ENCODE measurements at places on chromosomes 2 and 18. TPM values are rescaled to one million over a fixed set of nuclear protein-coding genes. Genes with fewer than 3 reads are reported as not detected.

The DNER gene
- total RNA-seq: 4.4 TPM

DNA sequence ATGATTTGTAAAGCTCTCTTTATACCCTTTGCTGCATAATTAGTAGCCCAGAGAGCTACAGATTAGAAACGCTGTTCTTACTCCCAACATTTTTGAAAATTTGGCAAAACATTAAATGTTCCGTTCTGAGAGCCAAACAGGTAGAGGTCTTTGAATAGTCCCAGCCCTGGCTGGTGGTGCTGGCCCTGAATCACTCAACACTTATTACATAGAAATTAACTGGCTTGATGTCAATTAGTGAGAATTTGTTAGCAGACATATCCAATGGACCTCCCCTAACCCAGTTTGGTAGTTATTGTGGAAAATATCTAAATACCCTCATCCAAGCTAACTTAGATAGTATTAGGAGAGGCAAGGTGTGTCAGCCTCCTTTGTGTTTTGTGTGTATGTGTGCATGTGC, 440.7 kb downstream of the MTX2 start:
- no peak for DNase-seq

GRCh38 chr18:10490401-10491165, 35.2 kb upstream of the NAPG start:
- no peak for DNase-seq

DNA sequence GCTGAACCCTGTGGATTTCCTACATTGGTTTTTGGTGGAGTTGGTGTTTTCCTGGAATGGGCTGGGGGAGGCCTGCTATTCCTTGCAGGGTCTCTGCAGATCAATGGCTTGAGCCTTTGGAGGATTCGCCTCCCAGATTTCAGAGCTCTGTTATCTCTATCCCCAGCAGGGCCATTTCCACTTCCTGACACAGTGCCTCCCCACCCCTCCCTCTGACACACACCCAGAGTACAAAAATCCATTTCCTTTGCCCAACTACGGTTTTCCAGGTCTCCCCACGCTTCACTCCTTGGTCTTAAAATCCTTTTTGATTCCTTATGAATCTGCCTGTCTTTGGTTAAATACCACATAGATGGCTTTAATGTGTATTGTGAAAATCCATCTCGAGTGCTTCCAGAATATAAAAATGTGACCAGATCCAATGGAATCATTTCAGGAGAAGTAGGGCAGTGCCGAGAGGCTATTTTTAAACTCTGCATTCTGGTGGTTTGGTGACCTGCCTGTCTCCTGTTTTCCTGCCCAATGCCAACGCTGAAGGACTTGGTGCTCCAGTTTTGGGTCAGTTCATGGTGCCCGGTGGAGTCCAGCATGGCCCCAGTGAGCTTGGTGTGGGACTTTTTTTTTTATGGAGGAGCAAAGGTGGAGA, 60.9 kb downstream of the ARL4C start:
- no peak for DNase-seq

DNA sequence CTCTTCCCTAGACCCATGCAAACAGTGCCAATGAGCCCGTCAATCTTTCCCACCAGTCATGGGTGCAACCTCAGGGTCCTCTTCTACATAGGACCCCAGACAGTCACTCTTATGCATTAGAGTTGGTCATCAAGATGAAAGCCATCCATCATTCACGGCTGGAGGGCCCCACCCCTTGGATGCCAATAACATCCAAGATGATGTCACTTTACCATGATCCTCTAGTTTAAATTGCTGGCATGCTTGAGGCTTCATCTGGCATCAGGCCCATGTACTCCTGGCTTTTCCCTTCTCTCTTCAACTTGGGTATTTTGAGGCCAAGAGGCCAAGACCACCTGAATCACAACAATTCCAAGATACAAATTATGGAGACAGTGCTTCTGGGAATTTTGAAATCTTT, 91.1 kb upstream of the MAPK4 start:
- DNase-seq: no peak

All from urinary bladder (tissue), 4 donors.